ENCODE measurements at places on chromosomes 7 and 10.
A peak's percentile ranks its signal among the peaks of the same experiment; 100 is the strongest.

DNA sequence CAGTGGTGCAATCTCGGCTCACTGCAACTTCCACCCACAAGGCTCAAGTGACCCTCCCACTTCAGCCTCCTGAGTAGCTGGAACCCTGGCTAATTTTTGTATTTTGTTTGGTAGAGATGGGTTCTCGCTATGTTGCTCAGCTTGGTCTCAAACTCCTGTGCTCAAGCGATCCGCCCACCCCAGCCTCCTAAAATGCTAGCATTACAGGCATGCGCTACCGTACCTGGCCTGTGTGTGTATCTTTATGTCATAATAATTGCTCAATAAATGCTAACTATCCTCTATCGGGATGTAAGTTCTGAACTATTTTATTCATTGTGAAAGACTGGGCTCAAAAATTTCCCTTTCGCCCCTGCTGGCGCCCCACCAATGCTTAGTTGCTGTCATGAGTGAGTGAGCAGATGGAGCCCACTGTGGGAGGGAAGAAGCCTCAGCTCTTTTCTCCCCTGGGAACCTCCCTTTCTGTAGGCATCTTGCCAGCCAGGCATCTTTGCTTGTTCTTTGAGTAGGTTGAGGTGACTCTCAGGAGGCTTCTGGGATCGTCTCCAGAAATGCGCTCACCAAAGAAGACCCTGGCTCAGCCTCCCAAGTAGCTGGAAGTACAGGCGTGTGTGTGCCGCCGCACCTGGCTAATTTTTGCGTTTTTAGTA is 38.3 kb downstream of the CAMK1D start:
- no peak for DNase-seq

DNA sequence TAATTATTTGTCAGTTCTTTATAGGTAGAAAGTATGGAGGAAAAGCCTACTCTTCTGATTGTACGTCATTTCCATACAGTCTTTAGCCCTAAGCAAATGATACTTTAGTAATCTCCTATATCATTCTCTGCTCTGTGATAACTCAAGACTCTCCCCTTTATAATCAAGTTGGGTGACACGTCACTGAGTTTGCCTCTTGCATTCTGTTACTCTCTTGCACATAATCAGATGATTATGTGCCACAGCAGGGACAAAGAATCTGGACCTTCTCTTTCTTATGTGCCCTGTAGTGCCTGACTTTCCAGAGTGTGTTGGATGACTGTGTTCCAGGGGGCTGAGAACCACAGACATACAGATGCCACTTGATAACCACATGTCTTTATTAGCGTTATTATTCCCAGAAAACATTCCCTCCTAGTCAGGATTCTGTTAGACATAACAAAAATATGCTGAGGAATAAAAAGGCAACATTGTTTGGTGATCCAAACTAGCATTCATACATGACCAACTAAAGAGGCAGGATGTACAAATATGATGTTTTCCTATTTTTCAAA is 116.4 kb upstream of the HGF start:
- no peak for DNase-seq

GRCh38 chr7:133354546-133355324 is 101.9 kb downstream of the EXOC4 start:
- DNase-seq: no peak

GRCh38 chr7:44048031-44048795 is 3.7 kb downstream of the DBNL start:
- peak; percentile 9 for DNase-seq

GRCh38 chr7:73810998-73811360 is 19.8 kb upstream of the CLDN4 start:
- DNase-seq: peak; percentile 42

GRCh38 chr7:134669845-134670373 is 23.3 kb downstream of the BPGM start:
- no peak for DNase-seq

GRCh38 chr10:118444069-118444468 is 101.9 kb upstream of the FAM204A start:
- DNase-seq: no peak

DNA sequence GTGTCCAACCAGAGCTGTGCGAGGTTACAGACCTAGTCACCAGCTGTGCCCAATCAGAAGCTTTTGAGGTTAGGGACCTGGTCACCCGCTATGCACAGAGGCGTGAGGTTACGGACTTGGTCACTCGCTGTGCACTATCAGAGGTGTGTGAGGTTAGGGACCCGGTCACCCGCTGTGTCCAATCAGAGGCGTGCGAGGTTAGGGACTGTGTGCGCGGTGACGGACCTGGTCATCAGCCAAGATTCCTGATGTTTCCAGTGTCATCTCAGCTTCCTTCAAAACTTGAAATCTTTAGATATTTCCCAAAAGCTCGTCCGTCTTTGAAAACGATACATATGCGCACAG is 182.1 kb downstream of the DIP2C start:
- DNase-seq: no peak

DNA sequence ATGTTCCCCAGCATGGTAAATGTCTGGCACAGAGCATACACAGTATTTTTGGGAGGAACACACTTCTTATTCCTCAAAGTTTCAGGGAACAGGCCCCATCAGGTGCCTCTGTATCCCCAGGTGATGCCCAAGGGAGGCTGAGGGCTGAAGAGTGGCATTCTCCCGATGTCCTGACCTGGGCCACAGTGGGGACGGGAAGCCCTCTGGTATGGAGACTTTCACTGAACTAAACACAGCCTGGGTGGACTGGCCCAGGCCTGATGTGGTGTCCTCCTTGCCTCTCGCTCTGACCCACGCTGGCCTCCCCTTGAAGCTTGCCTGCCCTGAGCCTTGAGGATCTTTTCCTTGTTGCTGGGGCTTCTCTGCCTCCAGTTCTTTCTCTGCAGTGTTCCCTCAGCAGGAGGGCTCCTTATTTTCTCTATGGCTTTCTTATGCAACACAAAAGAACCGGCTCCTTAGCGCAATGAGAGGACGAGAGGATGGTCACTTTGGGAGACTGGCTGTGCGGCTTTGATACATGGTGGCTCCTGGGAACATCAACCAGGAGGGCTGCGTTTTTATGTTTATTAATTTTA is 157.5 kb upstream of the TNS3 start:
- no peak for DNase-seq

GRCh38 chr10:51314481-51314880 is 240.2 kb downstream of the PRKG1 start:
- no peak for DNase-seq

DNA sequence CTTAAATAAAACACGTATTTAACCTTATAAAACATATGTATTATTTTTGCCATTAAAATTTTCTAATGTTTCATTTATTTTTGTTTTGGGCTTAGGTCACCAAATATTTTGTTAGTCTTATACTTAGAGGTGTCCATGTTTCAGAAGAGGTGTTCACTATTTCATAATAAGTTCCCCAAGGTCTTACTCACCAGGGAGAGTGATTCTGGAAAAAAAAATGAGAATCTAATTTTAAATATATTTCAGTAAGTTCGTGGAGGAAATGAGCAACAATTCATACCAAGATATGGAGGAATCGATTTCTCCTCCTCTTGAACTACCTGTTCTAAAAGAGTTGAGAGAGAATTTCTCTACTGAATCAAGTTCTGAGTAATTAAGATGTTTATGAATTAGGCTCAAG is 271.6 kb upstream of the SLC26A5 start:
- no peak for DNase-seq

- no peak for DNase-seq
These were observed 91.3 kb downstream of the CYTH3 start for GRCh38 chr7:6181136-6181535.

DNA sequence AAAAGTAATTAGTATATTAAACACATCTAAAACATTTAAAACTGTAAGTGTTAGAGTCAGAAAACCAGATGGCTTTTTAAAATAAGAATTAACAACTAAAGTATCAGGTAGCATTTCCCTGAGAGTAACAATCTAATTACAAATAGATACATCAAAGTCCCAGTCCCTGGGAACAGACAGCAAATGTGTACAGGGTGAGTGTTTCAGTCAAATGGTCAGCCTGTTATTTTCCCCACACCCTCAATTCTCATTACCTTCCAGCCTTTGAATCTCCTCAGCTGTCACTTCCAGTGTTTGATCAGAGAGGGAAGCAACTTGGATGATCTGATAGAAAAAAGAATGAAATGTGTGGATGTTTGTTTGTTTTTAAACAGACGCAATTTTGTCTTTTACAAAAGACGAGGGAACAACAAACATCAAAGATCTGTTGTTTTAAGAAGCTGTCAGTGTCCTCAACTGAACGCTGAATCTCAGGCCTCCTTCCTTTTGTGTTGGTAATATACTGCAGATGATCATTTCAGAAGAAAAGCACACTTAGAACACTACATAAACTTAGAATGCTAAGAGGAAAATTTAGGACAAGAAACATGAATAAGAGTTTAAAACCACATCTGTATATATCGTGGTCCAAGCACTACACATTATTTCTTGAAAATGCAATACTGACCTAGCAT is 29.8 kb downstream of the CEP41 start:
- no peak for DNase-seq

- no peak for DNase-seq
These were observed 168.4 kb downstream of the SEMA3D start for GRCh38 chr7:85018498-85018897.

DNA sequence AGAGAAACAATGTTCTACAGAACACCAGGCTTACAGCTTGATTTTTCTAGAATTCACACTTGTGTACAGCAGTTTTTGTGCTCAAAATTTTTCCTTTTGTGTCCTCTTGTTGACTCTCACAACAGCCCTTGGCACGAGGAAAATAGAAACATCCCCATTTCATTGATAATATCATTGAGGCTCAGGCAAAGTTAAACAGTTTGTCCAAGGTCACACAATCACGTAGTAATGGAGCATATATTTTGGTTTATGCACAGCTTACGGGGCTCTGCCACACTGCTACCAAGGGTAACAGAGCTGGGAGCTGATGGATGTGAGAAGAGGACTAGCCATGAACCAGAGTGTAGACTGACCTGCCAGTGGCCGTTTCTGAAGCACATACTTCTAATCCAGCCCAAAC is 292.0 kb downstream of the FZD1 start:
- DNase-seq: no peak

- no peak for DNase-seq
These were observed 33.1 kb upstream of the MBL2 start for GRCh38 chr10:52805414-52806285.

GRCh38 chr10:6019010-6019782 is 41.9 kb upstream of the IL15RA start:
- no peak for DNase-seq

DNA sequence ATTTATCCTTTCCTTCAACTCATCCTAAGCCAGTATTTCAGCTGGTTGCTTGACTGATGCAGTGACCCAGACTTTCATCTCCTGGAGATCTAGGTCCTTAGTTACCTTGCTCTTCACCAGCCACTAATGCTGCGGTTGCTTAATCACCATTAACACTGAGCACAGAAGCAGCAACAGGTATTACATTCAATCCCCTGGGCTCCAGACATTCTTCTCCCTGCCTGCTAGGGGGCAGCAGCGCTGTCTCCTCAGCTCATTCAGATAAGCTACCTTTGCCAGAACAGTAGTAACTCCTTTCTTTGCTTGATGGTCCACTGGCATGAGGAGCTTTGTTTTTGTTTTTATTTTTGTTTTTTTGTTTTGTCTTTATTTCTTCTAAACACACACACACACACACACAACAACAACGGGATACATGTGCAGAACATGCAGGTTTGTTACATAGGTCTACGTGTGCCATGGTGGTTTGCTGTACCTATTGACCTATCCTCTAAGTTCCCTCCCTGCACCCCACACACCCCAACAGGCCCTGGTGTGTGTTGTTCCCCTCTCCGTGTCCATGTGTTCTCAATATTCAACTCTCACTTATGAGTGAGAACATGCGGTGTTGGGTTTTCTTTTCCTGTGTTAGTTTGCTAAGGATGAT is 1043.2 kb upstream of the C7orf33 start:
- DNase-seq: no peak

DNA sequence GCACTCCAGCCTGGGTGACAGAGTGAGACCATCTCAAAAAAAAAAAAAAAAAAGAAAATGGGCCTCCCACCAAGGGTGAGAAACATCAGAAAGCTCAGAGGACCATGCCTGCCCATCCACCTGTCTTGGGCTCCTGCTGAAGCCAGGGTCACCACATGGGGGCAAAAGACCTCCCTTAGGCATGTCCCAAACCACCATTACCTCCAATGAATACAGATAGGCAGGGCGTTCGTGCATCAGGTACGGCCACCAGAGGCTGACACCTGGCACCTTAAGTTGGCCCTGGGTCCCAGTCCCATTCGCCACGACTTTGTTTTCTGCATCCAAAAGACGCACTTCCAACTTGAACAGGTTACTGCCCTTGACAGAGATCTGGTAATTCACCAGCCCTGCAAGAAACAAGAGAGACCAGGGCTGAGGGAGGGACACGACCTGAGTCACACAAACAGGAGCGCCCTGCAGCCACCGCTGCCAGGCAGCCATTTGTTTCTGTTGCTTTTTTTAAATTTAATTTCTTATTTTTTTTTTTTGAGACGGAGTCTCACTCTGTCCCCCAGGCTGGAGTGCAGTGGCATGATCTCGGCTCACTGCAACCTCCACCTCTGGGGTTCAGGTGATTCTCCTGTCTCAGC is 6.1 kb downstream of the GUSB start:
- peak; percentile 40 for DNase-seq

GRCh38 chr10:670990-671389 is 18.5 kb downstream of the DIP2C start:
- DNase-seq: no peak

DNA sequence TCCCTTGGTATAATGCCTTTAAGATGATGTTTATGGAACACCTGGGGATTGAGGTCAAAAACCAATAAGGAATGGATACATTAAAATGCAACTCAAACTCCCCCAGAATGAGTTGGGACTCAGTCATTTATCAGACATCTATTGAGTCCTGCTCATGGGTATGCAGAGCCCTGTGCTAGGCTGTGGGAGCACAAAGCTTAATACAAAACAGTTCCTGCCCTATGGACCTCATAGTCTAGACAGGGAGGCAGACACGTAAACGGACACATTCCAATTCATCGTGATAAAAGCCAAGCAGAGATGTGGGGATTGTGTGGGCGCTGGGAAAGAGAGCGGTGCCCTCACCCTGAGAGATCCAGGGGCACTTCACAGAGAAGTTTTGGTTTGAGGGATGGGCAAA is 181.7 kb downstream of the PTEN start:
- DNase-seq: no peak

GRCh38 chr7:151520419-151521261 is 945 bp upstream of the RHEB start:
- DNase-seq: peak; percentile 80

- DNase-seq: no peak
These were observed 177.3 kb downstream of the C7orf25 start for GRCh38 chr7:42734568-42734967.

- DNase-seq: no peak
These were observed 76.8 kb upstream of the LEP start for GRCh38 chr7:128164061-128164954.

- DNase-seq: no peak
These were observed 234.4 kb downstream of the TEX36 start for GRCh38 chr10:125448596-125448995.

- no peak for DNase-seq
These were observed 25.6 kb downstream of the ANKMY2 start for GRCh38 chr7:16619979-16620408.

- DNase-seq: no peak
These were observed 90.6 kb downstream of the USP6NL start for GRCh38 chr10:11520892-11521291.

- no peak for DNase-seq
These were observed 237.2 kb upstream of the MTPN start for GRCh38 chr7:136214356-136214755.

Data from sciatic nerve (tissue), 2 donors.